CD4-positive, CD25-positive, alpha-beta regulatory T cell (primary cell): ENCODE measurements at places on chromosomes 1 and 21. TPM values are rescaled to one million over a fixed set of nuclear protein-coding genes. Genes with fewer than 3 reads are reported as not detected.

AGPAT3 gene
- 67.8 TPM for total RNA-seq

NLRP3 gene
- 2.0 TPM for total RNA-seq

PIGR gene
- total RNA-seq, result not detected

FMOD gene
- total RNA-seq, result not detected

PADI1 gene
- total RNA-seq, result not detected

DDOST gene
- total RNA-seq, result 103 TPM

ELAVL4 gene
- total RNA-seq, result not detected

PLCH2 gene
- 43.4 TPM for total RNA-seq

DNA sequence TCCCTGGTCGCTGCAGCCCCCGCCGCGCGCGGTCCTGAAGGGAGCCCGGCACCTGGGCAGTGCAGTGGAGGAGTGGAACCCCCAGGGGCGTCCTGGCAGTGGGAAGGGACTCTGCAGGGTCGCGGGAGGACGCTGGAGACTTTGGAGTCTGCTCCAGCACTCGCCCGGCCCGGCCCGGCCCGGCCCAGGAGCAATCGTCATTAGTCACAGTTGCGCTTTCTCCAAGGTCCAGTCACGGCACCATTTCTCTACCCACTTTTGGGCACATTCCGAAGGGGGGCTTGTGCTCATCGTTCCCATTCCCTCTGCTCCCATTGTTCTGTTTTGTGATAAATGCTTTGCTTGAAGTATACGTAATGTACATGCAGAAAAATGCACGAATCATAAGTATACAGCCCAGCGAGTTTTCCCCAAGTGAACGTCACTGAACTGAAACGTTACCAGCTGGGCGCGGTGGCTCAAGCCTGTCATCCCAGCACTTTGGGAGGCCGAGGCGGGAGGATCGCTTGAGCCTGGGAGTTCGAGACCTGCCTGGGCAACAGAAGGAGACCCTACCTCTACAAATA is 999 bp downstream of the THAP3 start:
- DNase-seq, result peak; percentile 34

GRCh38 chr1:27572019-27572678 is 31.8 kb downstream of the AHDC1 start:
- no peak for DNase-seq

GRCh38 chr1:162709870-162710269 is 77.6 kb downstream of the DDR2 start:
- no peak for DNase-seq

GRCh38 chr1:193113992-193114332 is 7.9 kb upstream of the CDC73 start:
- no peak for DNase-seq

DNA sequence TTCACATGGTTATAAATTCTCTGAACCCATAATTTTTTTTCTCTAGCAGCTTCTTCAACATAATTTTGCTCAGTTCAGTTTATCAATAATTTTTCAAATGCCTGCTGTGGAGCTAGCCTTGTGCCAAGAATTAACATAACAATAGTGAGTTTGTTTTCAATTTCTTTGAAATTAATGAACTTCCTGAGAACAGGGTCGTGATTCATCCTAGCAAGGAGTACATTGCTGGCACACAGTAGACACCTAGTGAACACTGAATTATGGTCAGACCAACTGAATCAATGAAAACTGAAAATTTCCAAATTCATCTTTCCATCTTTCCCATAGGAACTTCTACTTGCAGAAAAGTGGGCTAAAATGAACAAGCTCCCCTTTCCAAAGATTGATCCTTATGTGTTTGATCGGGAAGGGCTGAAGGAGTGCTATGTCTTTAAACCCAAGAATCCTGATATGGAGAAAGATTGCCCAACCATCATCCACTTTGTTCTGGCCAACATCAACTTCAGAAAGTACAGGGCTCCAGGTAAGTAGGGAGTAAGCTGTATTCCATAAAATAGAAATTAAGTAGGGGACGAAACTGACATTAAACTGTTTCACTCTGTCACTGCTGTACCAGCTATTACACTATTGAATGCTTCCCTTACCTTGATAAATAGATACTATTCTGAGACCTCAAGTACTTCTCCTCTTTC is 148.7 kb downstream of the PLA2G4A start:
- no peak for DNase-seq

GRCh38 chr1:81470275-81470674 is 330.5 kb upstream of the ADGRL2 start:
- no peak for DNase-seq

- DNase-seq, result no peak
These were observed 28.7 kb downstream of the PADI3 start for GRCh38 chr1:17277511-17278159.

DNA sequence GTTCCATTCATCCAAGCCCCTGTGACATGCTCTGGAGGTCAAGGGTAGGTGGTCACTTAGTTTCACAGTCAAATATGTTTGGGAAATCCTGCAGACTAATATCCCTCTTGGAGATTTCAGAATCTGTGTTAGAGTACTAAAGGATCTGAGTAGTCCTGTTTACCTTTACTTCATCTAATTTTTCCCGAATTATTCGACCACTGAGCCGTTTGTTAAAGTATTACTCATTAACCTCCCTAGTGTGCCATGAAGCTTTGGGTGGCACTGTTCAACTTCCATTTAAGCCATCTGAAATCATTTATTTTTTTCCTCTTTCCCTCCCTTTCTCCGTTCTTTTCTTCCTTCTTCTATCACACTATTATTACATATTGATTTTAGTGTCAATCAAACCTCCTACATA is 109.9 kb downstream of the NGF start:
- no peak for DNase-seq

DNA sequence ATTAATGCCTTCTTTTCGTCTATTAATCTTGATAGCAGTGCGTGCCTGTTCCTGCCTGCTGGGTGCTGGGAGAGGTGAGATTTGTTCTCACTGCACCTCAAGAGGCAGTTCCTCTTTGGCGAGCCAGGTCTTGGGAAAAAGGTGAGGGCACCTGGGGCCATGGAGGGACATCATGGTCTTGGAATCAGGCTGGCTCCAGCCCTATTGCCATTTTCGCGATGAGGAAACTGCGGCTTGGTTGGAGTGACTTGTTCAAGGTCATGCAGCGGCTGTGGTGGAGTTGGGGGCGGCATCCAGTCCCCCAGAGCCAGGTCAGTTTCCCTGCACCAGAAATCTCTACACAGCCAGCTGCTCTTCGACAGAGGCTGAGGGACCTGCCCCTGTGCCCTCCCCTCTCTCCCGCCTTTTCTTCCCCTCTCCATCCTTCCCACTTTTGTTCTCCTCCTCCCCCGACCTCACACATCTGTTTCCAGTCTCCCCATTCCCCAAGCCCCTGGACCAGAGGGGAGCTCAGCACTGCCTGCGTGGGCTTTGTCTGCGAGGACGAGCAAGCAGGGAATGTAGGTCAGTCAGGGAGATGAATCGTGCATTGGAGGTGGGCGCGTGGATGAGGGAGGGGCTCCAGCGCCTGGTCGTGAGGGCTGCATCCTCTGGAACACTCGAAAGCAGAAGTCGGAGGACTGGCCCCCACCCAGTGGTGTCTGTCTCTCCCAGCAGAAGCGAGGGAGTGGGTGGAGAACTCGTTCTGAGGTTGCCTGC is 135.1 kb downstream of the ACTL8 start:
- no peak for DNase-seq

DNA sequence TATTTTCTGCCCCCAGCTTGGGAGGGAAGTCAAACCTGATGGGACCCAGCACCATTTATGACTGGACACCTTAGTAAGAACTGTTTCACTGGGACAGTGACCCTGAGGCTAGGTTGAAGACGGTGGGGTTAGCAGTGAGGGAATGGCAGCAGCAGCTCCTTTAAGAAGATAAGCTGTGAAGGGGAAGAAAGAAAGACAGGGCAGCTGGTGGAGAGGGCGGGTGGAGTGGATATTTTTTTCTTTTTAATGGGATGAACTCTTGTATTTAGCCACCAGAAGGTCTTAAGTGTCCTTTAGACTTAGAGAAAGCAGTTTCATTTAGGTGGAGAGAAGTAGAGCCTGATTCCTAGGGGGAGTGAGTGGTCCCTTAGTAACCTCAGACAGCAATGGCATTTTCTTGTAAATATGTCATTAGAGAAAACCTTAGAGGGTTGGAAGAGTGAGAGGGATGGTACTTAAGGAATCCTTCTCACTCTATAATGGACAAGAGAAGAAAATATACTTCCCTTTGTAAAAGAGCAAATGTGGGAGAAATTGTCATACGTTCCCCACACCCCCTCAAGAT is 187.5 kb downstream of the HHAT start:
- DNase-seq, result no peak

- DNase-seq, result no peak
These were observed 130.6 kb downstream of the IGSF21 start for GRCh38 chr1:18238190-18238589.

GRCh38 chr1:186559601-186560116 is 98.7 kb upstream of the PDC start:
- no peak for DNase-seq

GRCh38 chr1:99441299-99442095 is 177.2 kb downstream of the PLPPR4 start:
- DNase-seq, result no peak

DNA sequence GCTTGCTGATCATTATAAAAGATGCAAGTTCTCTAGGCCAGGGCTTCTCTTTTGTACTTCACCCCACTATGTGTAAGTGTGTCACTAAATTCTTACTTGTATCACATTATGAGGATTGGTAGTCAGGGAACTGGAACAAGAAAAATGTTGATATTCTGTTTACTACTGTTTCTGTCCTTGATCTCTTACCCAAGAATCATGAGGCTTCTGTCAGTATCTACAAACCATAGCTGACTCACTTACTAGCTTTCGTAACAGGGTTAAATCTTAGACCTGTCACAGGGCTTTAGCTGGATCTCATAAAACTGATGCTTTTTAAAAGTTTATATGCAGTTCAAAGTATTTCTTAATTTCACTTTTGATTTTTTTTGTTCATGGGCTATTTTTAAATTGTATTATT is 681.2 kb downstream of the PLPP3 start:
- DNase-seq, result no peak

GRCh38 chr1:21939650-21940374 is 2.7 kb upstream of the HSPG2 start:
- DNase-seq, result no peak

- no peak for DNase-seq
These were observed 146.3 kb upstream of the PKN2 start for GRCh38 chr1:88537787-88538186.
